ENCODE measurements at places on chromosomes 2 and 18. TPM values are rescaled to one million over a fixed set of nuclear protein-coding genes. Genes with fewer than 3 reads are reported as not detected.

The ZAP70 gene
- total RNA-seq, result 0.82 TPM

The MYL1 gene
- total RNA-seq, result not detected

The MC4R gene
- 3.3 TPM for total RNA-seq

The CTAGE1 gene
- not detected for total RNA-seq

The TTR gene
- total RNA-seq, result 0.82 TPM

The DES gene
- total RNA-seq, result 0.41 TPM

The ARHGEF33 gene
- total RNA-seq, result 2.4 TPM

The SOWAHC gene
- 33.0 TPM for total RNA-seq

The CERKL gene
- total RNA-seq, result 1.6 TPM

The DCDC2C gene
- 1.2 TPM for total RNA-seq

The STK11IP gene
- 13.0 TPM for total RNA-seq

The SP100 gene
- 4.1 TPM for total RNA-seq

All from frontal cortex (tissue), 4 donors.